SK-N-SH (cell line): ENCODE measurements at places on chromosomes 2 and 18.

DNA sequence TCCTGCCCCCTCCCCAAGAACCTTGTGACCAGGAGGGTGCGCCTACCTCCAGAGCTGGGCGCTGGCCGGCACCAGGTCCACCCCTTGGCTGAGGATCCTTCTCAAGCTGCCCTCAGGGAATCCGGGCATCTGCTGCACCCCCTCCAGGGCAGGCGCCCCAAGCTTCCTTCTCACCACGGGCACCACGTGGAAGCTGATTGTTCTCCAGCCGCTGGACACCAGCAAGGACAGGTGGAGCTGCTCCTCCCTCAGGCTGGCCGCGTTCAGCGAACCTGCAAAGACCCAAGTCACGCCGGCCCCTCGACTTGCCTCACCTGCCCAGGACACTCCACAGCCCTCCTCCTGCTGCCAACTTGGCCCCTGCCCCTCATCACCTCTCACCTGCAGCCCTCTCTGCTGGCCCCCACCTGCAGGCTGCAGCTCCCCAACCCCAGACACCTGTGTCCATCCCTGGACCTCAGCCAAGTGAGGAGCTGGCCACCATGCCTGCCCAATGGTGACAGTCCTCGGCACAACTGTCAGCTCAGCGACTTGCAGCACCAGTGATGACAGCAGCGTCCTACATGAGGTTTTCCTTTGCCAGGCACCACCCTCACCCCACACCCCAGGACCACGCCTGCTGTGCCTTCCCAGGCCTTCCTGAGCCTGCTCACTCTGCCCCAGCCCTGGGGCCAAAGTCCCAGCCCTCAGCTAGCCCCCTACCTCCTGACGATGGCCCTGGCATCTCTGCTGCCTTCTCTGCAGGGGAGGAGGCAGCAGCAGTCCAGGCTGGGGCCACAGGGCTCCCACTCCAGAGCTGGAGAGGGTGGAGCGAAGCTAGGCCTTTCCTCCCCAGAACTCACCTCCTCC lies 4.2 kb downstream of the MAB21L4 start:
- no peak for DNase-seq

- peak; percentile 17 for DNase-seq
Measured at GRCh38 chr2:225400060-225400511, 576 bp downstream of the NYAP2 start.

DNA sequence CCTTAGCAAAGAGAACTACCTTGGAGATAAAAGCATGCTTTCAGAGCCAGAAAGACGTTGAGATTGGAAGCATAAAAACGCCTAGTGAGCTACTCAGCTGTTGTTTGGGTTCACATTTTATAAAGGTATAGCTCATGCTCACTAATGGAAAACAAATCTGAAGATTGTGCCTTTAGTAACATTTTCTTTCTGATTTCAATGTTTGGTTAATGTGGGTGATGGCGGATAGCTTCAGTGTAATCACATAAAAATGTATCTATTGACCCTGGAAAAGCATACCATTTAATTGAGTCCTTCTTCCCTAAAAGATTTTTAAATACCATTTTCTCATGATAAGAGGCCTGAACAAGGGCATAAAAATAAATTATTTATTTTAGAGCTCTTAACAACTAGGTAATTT lies 73.4 kb downstream of the DTNA start:
- no peak for DNase-seq

GRCh38 chr2:106825161-106825560 lies 60.8 kb downstream of the ST6GAL2 start:
- no peak for DNase-seq

GRCh38 chr2:178844269-178844668 lies 37.0 kb upstream of the TTN start:
- DNase-seq, result no peak

DNA sequence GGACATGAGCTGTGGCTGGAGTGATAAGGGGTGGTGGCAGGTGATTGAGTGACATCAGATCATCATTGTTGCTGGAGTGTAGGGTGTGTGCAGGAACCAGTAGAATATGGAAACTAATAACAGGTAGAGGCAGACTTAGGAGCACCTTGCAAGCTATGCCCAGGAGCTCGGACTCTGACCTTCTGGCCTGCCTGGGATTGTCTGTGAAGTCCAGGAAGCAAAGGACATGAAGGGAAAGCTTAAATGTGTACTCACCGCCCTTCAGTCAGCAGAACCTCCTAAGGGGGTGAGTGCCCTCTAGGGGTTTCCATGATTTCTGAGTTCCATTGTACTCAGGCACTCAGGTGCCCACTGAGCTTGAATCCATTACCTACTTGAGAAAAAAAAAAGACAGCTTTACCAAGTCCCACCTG lies 104.2 kb downstream of the CRIM1 start:
- DNase-seq, result peak; percentile 14

- no peak for DNase-seq
Measured at GRCh38 chr2:37325625-37326071, 1.0 kb upstream of the PRKD3 start.

DNA sequence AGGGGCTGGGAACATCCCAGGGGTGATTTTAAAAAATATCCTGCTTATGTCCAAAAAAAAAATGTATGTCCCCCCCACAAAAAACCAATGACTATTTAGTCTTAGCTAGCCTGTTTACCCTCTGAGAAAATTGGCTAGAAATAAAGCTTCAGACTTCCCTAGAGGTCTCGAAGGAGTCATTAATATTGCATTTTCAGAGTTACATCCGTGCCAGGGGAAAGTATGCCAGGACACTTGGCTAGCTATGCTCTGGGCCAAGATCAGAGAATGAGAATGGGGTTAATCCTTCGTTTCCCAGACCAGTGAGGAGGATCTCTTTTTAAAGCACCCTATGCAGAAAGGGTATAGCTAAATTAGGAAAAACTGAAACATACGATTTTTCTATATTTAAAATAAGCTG lies 183.6 kb downstream of the MC4R start:
- DNase-seq, result no peak

DNA sequence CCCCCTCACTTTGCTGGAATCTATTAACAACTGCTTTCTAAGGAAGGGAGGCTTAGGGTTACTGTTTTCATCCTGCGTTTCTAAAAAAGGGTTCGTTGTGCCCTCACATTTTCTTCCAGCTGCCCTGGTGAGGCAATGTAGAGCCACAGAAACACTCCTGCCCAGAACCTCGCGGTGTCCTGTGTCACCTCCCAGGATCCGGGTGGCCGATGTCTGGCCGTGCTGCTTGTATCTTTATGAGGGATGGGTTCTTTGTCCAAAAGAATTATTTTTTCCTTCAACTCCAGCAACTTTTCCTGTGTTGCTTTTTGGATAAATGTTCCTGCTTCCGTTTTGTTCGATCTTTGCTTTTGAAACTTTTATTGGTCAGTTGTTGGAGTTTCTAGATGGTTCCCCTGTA lies 291.8 kb upstream of the HS6ST1 start:
- DNase-seq, result no peak
